ENCODE measurements at places on chromosomes 2 and 18.

DNA sequence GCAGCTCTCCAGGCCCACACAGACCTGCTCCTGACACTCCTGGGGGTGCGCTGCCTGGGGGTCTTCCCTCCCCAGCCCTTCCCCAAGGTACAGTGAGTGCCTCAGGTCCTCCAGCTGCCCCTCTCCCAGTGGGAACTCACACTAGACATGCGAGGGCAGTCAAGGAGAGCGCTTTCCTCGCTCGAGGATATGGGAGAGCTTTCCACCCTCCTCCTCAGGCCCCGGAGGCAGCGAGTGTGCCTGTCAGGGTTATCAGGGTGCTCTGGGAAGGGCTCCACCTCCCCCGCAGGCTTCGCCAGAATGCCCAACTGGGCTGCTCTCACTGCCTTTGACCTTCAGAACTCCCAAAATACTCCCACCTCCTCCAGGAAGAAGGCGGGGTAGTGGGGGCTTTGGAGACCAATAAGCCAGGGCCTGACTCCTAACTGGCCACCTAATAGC lies 85.7 kb upstream of the LAPTM4A start:
- no peak for DNase-seq

GRCh38 chr2:27884601-27885000 lies 5.6 kb downstream of the RBKS start:
- DNase-seq = no peak

- DNase-seq = no peak
Observed at GRCh38 chr18:77077401-77077800, 55.2 kb downstream of the MBP start.

DNA sequence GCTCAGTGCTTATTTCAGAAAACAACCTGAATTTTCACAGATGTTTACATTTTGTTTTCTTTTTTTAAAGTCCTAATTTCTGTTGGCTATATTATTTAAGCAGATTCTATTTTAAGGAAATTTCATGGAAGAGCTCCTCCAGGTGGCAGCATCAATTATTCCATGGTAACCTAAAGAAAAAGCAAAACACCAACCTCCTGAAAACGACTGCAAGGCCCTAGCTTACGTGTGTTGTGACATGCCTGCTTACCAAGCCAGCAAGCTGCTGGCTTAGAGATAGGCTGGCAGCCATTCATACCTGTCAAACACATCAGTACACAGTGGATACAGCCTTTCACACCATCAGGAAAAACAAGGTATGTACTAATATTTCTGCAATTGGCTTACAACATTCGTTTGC lies 64.9 kb downstream of the LPIN2 start:
- peak; percentile 57 for DNase-seq

DNA sequence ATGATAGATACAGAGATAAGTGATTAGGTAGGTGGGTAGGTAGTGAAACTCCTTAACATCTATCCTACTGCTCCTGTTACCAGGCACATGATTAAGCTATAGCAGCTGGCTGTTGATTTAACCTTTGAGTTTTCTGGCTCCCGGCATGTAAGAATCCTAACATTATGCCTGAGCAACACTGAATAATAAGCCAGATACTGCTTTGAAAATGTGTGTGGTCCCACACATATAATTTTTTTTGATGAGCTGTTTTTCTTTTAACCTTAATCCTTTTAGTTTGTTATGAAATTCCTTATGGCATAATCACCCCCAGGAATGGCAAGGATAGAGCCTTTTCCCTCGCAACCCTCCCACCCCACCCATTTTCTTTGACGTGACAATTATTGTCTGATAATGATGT lies 104.2 kb upstream of the NEUROD1 start:
- DNase-seq = no peak

- DNase-seq = no peak
Observed at GRCh38 chr2:211545582-211545981, 989.2 kb downstream of the CPS1 start.

GRCh38 chr2:10014418-10015190 lies 28.7 kb upstream of the KLF11 start:
- DNase-seq = no peak

DNA sequence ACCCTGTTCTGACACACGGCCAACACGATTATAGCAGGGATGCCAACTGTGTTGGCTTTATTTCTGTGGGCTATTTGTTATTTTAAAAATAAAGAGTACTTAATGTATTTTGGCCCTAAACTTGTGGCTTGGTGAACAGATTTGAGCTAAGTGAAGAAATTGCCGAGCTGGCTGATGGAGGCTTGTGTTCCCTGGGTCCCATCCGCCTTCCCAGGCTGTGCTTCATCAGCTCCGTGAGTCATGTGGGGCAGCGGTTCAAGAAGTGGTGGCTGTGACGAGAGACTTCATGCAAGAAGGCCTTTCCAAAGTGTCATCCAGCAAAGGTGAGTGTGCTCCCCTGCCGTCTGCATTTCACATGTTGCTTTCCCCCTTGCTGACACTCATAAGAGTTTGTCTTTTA lies 73.6 kb upstream of the NCK2 start:
- DNase-seq = no peak

GRCh38 chr18:3179430-3180089 lies 40.2 kb downstream of the MYOM1 start:
- DNase-seq = no peak

DNA sequence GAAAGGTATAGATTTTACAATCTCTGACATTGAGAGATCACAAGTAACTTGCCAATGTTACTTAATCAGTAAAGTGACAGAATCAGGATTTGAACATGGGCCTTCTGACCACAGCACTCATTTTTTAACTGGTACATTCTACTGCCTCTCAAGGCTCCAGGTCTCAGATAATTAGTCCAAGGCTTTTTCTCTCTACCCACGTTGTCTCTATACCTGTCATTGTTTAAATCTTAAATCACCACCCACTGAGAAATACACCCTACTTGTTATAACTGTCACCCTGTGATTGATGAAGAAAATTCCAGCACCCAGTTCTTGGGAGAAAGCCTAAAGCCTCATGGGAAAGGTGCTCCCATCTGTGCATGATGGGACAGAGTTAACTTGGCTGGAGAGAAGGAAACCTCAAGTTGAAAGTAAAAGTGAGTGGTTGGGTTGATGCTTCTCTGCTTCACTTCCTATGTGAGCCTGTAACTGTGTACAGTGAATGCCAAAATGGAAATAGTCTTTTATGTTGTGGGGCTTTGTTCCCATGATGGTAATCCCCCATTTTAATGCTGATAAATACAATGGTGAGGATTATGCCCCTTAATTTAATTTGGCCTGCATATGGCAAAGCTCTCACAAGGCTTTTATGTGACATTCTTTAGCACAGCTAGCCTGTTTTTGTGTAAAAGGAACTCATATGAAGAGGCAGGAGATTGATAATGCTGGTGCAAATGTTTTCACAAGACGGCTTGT lies 190.1 kb upstream of the SP5 start:
- DNase-seq = no peak

DNA sequence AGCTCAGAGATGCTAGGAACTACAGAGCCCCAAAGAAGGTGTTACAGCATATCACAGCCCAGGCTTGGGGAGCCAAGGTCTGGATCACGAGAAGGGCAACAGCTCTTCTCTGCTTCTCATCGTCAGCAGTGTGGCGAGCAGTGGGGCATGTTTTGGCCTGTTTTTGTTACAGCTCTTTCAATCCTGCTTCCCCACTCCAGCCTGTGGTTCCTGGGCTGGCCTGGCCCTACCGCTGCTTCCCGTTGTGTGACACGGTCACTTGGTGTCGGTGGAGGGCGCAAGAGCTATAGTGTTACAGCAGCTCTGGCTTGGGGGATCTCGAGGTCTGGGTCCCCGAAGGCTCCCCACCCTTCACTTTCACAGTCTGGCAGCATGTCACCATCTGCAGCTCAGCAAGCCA lies 870.2 kb downstream of the CBLN2 start:
- no peak for DNase-seq

- no peak for DNase-seq
Observed at GRCh38 chr2:213167271-213167930, 16.0 kb upstream of the IKZF2 start.

DNA sequence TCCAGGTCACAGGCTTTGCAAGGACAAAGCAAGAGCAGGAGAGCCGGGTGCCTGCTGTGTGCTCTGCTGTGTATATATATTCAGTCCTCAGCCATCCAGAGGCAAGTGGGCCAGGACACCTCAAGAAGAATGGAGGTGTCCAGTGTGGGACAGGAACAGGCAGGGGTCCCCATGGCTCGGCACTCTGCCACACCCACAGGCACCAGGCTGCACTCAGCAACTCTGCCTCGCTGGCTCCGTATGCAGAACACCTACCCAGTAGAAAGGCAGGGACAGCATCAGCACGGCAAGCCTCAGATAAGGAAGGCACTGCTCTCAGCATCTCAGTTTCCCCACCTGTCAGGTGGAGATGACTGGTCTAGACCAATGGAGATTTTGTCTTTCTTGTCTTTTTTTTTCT lies 57.8 kb downstream of the DNMT3A start:
- no peak for DNase-seq

DNA sequence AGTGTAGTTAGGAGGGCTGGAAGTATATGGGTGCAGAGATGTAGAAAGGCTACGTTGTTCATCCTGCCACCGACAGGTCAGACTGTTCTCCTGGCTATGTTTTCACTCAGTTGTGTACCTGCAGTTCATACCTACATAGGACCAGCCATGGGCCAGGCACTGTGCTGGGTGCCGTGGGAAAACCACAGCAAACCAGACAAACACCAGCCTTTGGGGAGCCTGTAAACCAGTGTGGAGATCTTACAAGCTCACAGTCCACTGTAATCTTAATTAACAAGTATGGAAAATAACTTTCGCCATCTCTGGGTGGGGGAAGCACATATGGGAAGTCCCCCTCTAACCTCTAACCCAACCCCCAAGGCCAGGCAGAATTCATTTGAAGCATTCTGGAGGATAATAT lies 12.7 kb downstream of the NCK2 start:
- DNase-seq = no peak

DNA sequence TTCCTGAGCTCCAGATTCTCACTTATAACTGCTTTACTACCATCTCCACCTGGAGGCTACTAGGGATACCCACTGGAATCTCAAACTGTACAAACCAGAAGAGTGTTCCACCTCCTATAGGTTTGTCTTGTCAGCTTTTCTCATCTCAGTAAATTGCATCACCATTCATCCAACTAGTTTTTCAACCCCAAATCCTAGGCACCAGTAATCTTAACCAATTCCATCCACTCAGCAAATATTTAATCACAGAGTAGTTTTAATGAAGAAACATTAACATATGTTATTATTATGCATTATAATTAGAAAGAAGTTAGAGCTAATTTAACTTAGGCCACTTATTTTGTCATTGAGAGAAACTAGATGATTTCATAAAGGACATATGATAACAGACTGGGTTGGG lies 635.0 kb downstream of the DCDC2C start:
- DNase-seq = no peak

DNA sequence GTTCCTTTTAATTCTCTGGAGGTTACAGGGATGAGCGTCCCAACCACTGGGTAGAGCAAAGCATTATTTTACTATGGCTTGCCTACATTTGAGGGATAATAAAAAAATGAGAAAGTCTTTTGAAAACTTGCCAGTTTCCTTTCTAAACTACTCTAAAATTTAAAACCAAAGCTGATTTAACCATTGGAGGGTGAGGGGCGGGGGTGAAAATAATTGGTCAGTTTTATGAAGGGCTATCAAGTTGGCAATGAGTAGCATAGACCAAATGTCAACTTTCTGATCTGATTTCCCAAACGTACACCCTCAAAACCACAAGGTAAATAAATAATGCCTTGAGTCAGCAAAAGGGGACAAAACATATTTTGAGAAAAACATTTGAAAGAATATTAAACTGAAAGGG lies 85.7 kb upstream of the STK17B start:
- DNase-seq = no peak

- no peak for DNase-seq
Observed at GRCh38 chr2:66872986-66873754, 438.2 kb downstream of the MEIS1 start.

- no peak for DNase-seq
Observed at GRCh38 chr2:105239924-105240323, 1.6 kb upstream of the GPR45 start.

DNA sequence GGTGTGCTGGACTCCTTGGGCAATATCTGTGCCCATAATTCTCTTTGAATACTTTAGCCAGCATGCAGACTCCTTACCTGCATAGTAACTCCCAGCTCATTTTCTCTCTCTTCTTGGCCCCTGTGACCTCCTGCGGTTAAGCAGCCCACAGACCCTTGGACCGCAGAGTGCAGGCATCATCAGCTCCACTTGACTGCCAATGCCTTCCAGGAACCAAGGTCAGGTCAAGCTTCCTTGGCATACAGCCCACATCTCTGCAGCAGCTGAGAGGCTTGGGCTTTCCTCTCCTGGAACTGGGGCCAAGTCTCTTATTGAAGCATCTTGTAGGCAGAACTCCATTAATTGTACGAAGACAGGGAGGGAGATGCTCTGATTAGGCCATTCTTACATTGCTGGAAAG lies 130.1 kb upstream of the PIEZO2 start:
- DNase-seq = no peak

DNA sequence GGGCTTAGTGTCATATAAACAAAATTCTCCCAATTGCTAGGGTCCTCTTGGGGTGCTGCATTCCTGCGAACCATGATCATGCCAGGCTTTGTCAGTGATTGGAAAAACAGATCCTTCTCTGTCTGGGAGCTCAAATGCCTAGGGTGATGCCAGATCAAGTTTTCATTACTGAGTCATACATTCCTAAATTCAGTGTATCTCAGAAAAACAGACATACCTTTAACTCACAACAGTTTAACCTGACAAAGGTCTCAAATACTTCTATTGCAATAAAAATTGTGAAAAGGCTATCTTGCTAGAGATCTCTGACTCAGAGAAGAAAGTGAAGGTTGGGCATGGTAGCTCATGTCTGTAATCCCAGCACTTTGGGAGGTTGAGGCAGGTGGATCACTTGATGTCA lies 86.9 kb downstream of the SH3YL1 start:
- no peak for DNase-seq

DNA sequence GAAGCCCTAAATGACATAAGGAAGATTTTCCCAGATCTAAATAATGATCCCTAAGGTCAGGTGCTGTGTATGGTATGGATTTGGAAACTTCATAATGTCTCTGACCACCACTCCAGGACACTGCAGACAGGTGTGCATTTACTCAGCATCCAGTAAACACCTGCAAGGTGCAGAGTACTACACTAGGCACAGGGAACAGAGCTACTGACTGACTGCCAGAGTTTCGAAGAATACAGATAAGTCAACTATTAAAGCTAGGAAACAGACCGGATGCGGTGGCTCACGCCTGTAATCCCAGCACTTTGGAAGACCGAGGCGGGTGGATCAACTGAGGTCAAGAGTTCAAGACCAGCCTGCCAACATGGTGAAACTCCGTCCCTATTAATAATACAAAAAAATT lies 65.0 kb downstream of the ATP8B1 start:
- no peak for DNase-seq

- no peak for DNase-seq
Observed at GRCh38 chr2:46162329-46163097, 134.7 kb upstream of the EPAS1 start.

GRCh38 chr2:211477537-211478275 lies 921.3 kb downstream of the CPS1 start:
- no peak for DNase-seq

- no peak for DNase-seq
Observed at GRCh38 chr2:75033516-75033915, 75.1 kb downstream of the POLE4 start.
